ENCODE measurements at places on chromosomes 6 and 20.

GRCh38 chr6:18350712-18351111 is 36.4 kb upstream of the RNF144B start:
- no peak for DNase-seq

GRCh38 chr6:137002505-137002904 is 42.3 kb downstream of the IL20RA start:
- DNase-seq = no peak

GRCh38 chr6:15502446-15503345 is 160.1 kb downstream of the DTNBP1 start:
- no peak for DNase-seq

DNA sequence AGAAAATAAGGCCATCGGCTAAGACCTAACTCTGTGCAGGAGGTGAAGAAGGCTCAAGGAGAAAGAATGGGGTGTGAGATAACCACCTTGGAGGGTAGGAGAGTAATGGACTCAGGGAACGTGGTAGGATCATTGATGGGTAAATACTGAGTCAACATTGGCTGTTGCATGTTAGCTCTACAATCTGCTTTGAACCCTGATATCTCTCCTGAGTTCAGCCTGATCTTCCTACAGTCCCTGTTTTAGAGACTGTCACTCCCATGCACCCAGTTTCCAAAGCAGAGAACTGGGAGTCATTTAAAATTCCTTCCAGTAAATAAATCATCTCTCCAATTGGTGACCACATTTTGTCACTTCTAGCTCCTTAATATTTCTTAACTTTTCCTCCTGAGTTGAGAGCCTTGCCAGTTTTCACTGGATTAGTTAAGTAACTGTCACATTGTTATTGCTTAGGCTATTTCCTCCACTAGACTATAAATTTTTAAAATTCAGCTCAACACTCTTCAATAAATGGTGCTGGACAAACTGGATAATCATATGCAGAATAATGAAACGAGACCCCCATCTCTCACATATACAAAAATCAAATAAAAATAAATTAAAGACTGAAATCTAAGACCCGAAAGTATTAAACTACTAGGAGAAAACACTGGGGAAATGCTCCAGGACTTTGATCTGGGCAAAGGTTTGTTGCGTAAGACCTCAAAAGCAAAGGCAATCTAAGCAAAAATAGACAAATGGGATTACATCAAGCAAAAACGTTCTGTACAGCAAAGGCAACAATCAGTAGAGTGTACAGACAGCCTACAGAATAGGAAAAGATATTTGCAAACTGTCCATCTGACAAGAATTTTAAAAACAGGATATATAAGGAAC is 138.9 kb upstream of the TMEM170B start:
- no peak for DNase-seq

DNA sequence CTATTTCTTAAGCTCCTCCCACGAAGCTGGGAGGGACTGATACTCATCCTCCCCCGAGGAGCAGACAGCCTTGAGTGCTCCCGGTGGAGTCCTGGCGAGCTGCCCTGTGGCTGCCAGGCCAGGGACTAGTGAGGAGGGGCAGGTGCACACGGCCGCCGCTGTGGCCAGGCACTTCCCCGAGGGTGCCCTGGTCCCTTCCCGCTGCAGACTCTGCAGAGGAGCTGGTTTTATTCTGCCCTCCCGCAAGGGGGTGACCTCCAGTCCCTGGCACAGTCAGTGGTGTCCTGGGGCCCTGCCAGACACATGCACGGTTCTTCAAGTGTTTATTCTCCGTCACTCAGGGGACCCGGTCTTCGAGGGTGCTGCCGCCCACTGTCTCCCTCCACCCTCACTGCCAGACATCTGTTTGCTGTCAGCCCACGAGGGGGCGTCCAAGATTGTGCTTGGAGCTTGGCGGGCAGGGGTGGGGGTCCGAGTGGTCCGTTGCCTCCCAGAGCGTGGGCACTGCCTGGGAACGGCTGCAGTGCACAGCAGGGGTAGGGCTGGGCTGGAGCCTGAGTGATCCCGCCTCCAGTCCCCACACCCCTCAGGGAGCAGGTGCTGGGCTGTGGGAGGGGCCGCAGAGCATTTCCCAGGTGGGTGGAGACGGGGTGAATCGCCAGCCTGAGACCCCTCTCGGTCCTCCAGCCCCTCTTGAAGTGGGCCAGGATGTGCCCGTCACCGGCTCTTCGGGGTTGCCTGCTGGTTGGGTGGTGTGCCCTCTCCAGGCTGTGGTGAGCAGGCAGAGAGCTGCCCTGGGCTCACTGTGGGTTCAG is 3.1 kb upstream of the CABLES2 start:
- DNase-seq = no peak

DNA sequence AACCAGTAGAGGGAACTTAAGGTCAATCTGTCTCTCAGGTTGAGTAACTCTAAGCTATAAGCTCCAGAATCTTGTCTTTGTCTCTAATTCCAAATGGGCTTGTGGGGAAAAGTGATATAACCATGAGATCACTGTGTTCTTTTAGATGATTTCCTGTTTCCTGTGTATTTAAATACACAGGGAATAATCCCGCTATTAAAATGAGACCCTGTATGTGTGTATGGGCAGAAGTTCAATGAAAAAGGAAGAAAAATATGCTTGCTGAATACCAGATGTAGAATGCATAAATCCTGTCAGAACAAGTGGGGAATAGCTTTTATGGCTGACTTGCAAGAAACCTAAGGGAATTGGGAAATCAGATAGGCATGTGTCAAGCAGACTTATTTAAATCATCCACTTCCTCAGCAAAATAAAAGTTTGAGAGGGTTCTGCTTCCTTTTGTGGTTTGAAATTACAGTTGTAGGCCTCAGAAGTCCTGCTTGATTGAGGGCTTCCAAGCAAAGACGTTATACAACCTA is 164.7 kb upstream of the PDE7B start:
- DNase-seq = no peak

GRCh38 chr6:57242505-57242904 is 20.4 kb upstream of the RAB23 start:
- no peak for DNase-seq

DNA sequence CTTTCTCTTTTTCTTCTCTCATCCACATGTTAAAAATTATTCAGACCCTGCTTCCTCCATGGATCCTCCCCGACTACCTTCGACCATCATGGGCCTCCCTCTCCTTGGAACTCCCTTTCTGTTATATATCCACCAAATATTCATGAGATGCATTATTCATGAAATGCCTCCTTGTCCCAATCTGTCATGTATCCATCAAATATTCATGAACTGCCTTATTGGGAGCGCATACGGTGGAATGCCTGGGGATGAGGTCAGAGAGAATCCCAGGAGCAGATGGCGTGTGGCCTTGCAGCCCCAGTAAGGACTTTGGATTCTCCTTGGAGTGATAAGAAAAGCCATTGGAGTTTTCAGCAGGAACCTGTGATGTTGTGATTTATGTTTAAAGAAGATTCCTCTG is 97.0 kb downstream of the NRN1 start:
- DNase-seq = no peak

DNA sequence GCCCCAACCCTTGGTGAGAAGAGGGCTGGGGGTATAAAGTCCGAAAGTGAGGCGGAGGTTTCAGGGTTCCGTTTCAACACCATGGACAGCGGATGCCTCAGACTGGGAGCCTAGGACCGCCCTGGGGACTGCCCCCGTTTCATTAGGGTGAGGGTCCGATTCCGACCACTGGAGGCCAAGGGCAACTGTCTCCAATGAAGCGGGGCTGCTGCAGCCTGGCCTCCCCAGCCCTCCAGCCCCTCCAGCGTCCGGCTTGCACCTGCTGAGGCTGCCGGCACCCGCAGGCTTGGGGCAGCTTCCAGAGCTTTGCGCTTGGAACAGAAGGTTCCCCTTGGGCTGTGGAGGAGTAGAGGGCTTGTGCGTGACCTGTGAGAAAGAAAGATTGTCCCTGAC is 39.9 kb downstream of the YTHDF1 start:
- DNase-seq = no peak

GRCh38 chr6:38259736-38260135 is 380.0 kb downstream of the BTBD9 start:
- DNase-seq = no peak

DNA sequence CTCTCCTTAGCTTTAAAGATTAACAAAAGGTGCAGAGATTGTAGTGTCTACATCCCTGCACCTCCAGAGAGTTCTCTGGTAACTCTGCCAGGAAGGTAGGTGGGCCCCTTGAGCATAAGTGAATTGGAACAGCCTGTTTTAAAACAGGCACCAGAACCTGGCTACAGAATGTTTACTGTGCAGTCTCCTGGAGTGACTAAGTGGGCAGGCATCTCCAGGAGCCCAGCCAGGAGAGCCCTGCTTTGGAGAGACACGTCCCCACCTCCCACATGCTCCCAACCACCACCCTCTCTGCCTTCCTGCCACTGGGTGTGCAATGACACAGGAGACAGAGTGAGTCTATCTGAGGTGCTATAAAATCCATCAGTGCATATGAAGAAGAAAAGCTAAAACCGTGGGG is 110.3 kb upstream of the EYA4 start:
- DNase-seq = no peak
